ENCODE measurements at places on chromosomes 2 and 18. TPM values are rescaled to one million over a fixed set of nuclear protein-coding genes. Genes with fewer than 3 reads are reported as not detected.

Gene ZNF804A
- not detected for total RNA-seq

Gene RPL31
- 1,339 TPM for total RNA-seq

Gene LAMA3
- total RNA-seq: 1.4 TPM

GRCh38 chr2:111227716-111228141 is 107.0 kb downstream of the BCL2L11 start:
- no peak overlapping the region for H3K4me3 ChIP-seq
- no peaks in the 10 kb centered on the region for H3K4me1 ChIP-seq
- H3K36me3 ChIP-seq: peaks cover 8% of the 10 kb centered on the region
- no peak overlapping the region for H3K27ac ChIP-seq
- H3K27me3 ChIP-seq: peaks cover 11% of the 10 kb centered on the region
